ENCODE measurements at places on chromosomes 4 and X.

- DNase-seq = no peak
Observed at GRCh38 chr4:142960867-142961644, 115.0 kb upstream of the INPP4B start.

GRCh38 chr4:188194421-188194820, 55.2 kb downstream of the TRIML1 start:
- DNase-seq = no peak

- DNase-seq = no peak
Observed at GRCh38 chr4:56768763-56769162, 52.7 kb downstream of the SPINK2 start.

DNA sequence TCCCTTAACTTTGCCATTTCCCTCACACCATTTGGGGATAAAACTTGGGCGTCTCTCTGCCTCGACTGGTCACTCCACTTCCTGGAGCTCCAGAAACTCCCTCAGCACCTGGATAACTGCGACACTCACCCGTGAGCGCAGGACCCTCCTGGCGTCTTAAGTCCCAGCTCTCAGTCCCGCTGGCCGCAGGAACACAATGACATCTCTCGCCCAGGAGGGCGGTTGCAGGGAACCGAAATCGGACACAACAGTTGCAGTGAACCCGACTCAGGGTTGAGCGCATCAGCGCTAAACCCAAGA, 370.9 kb upstream of the SMIM31 start:
- DNase-seq = peak; percentile 43

DNA sequence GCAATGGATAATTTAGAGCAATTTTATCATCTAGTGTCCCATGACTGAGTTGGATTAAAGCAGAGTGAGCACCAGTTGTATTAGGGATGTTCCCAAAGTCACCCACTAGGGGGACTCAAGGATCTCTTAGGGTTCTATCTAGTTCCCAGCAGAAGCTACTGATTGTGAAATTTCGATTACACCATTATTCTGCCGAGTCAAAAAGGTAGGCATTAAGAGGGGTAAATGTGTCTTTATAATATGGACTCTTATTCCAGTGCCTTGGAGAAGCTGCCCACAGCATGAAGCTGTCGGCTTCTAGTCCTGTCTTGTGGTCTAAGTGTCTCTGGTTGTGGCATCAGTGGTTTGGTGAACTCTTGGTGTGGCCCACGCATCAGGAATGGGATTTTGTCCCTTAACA, 53.3 kb downstream of the RGS12 start:
- peak; percentile 72 for DNase-seq

GRCh38 chr4:170400361-170400760, 310.6 kb upstream of the AADAT start:
- no peak for DNase-seq

GRCh38 chrX:145853181-145853580, 35.6 kb downstream of the SLITRK2 start:
- no peak for DNase-seq

DNA sequence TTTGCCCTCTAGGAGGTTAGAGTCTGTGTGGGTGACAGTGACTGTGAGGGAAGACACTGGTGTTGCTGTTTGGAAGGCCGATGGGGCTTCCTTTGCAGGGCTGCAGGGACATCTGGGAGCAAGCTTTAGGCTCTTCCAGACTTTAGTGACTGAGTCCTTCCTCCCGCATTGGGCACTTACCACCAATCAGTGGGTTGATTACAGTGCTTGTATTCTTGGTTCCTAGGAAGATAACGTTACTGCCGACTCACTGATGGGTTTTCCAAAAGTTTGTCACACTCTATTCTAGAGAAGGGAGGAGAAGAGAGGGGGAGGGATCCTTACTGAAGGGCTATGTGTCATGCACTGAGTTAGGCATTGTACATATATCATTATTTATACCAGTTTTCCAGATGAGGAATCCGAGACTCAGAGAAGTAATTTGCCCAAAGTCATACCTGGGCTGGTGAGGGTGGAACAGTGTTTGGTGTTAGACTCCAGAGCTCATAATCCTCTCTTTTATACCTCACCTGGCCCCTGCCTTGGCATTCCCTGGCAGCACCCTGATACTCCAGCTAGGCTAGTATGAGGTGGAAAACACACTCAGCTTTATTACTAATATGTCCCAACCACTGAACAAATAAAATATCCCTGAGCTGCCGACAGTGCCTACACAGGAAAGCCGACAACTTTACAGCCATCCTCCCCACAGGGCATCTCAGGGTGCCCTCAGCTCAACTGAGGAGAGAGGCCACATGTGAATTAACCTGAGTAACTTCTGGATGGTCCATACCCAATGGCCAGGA, 3.8 kb downstream of the CHST7 start:
- no peak for DNase-seq

- DNase-seq = no peak
Observed at GRCh38 chr4:138576684-138577083, 334.5 kb upstream of the SLC7A11 start.

DNA sequence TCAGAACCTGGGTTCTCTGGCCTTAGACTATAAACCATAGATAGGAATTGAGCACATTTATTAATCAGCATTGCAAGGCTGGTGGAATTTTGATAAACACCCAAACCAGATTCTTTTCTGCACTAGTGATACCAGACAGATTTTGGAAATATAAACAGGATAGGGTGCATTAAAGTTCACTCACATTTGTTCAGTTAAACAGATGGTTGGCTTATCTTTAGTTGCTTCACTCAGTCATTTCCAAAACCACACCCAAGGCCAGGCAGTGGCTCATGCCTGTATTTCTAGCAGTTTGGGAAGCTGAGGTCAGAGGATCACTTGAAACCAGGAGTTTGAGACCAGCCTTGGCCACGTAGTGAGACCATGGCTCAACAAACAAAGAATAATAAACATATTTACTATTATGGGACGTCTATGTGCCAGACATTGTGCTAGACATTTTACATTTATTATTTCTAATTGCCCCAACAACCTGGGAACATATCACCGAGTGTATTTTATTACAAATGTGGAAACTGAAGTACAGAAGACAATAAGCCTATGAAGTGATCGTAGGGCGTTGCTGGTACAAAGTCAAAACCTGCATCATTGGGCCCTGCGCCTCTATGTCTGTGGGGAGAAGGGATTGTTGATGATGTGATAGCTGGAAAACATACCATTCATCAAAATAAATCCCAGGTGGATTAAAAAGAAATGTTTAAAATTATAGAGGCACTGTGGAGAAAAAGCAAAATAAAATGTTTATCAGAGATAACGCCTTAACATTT, 15.0 kb downstream of the ADD1 start:
- DNase-seq = no peak

- no peak for DNase-seq
Observed at GRCh38 chr4:151862766-151863165, 102.0 kb upstream of the GATB start.

- DNase-seq = peak; percentile 30
Observed at GRCh38 chrX:11381464-11381863, 88.3 kb downstream of the AMELX start.

DNA sequence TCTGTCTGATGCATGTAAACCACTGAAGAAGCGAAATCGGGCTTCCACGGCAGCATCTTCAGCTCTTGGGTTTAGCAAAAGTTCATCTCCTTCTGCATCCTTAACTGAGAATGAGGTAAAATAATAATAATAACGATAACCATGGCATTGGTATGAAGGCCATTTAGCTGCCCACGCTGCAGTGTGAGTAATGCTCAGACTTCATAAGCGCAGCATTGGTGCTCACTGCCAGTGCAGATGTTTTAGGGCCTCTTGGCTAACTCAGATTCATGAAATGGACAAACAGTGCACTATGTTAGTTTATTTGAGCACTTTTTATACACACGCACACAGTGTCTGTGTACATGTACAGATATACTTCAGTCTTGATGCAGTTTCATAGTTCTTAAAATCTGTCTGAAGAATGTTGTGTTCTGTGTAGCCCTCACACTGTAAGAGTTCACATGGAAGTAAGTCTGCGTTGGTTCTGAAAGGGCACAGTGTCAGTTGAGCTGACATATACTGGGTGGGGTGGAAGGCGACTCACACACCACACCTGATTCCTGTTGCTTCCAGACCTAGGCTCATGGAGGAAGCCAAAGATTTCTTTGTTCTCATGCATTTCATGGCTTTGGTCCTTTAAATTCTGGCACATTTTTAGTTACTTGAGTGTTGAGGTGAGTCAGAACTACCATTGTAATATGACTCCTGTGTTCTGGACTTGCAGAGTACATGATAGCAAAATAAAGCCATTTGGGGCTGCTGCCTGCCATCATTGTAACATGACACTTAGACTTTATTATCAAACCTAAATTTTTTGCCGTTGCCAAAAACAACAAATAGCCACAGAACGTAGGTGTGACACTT, 68.7 kb downstream of the NSD2 start:
- DNase-seq = no peak

DNA sequence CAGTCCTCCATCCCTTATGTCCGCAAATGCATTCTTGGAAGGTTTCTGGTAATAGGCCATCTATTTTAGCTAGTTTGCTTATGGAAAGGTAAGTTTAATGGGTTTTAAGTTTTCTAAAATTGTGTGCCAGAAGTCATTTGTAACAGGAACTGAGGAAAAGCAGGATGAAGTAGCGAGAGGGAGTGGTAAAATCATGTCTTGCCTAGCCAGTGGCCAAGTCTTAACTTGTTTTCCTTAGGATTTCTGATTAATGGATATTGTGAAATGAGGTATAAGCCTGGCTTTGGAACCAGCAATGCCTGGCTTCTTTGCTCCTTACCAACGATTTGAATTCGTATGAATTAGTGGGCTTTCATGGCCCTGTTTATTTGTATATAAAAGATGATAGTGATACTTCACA, 7.3 kb downstream of the SEC24B start:
- DNase-seq = no peak

- DNase-seq = no peak
Observed at GRCh38 chr4:114811564-114812301, 213.1 kb downstream of the UGT8 start.

GRCh38 chr4:42483426-42484379, 86.4 kb downstream of the SHISA3 start:
- DNase-seq = no peak

DNA sequence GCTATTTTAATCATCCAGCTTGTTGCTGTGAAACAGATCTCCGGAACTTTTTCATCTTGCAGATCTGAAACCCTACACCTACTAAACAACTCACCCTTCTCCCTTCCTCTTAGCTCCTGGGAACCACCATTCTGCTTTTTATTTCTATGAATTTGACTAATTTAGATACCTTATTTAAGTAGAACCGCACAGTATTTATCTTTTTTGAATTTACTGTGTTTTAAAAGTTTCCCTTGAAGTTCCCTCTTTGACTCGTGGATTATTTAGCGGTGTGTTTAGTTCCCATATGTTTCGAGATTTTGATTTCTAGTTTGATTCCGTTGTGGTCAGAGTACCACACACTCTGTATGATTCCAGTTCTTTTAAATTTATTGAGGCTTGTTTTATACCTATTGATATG, 44.6 kb downstream of the EIF2S3 start:
- DNase-seq = no peak

DNA sequence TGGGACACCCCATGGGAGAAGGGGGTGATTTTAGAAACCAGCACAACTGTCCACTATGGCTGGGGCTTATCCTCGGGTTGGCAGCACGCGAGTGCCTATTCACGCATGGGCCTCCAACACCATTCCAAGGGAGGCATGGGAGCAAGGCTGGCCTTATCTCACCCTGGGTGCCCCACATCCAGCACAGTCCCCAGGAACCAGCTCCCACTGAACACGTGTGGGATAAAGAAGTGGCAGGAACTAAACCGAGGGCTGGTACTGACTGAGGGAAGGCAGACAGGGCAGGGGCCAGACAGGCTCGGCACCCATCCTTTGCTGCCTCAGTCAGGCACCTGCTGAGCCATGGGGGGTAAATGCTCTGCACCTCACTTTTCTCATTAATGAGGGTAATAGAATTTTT, 43.7 kb upstream of the GPR78 start:
- DNase-seq = no peak

- no peak for DNase-seq
Observed at GRCh38 chr4:83011689-83012199, 1.1 kb upstream of the LIN54 start.

- peak; percentile 12 for DNase-seq
Observed at GRCh38 chr4:87243426-87244053, 23.1 kb upstream of the KLHL8 start.

Data from NCI-H1417 (cell line).